ENCODE measurements at places on chromosomes 2 and 18. TPM values are rescaled to one million over a fixed set of nuclear protein-coding genes. Genes with fewer than 3 reads are reported as not detected.

The LIPG gene
- 196 TPM for total RNA-seq

The TMEM198 gene
- 7.6 TPM for total RNA-seq

The VWC2L gene
- not detected for total RNA-seq

The TRIM43 gene
- total RNA-seq: not detected

The RIT2 gene
- total RNA-seq: not detected

The CPO gene
- not detected for total RNA-seq

The SETBP1 gene
- total RNA-seq: 3.4 TPM

The MEP1B gene
- not detected for total RNA-seq

- DNase-seq: no peak
Measured at GRCh38 chr2:237878-238277, 26.0 kb downstream of the SH3YL1 start.

GRCh38 chr2:169038338-169038757 lies 7.2 kb upstream of the ABCB11 start:
- peak; percentile 29 for DNase-seq

DNA sequence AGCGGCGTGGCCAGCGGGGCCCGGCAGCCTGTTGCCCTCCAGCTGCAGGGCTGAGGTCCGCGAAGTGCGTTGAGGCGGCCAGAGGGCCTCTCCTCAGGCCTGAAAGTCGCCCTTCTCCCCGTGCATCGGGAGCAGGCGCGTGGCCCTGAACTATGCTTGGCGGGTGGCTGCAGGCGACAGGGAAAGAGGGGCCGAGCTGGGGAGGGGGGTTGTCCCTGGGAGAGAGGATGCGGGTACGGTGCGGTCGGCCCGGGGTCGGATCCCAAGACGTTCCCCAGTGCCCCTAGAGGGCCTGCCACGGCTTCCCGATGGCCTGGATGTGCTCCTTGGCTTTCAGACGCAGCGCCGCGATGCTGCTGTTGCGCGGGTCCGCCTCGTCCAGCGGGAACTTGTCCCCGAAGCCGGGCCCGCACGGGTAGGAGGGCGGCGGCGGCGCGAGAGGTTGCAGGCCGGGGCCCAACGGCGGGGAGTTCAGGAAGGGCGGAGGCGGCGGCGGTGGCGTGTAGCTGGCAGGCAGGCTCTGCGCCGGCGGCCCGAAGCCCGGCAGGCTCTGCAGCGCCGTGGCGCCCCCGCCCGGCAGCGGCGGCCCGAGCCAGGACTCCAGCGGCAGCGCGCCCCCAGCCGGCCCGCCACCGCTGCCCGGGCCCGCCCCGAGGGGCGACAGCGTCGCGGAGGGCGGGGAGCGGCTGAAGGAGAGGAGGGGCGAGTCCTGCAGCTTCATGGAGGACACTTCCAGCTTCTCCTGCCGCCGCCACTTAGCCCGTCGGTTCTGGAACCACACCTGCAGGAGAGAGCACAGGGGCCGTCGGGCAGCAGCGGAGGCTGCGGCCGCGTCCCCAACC lies 4.3 kb downstream of the RAX start:
- DNase-seq: no peak

- no peak for DNase-seq
Measured at GRCh38 chr18:49177812-49178211, 227.0 kb upstream of the SMAD7 start.

GRCh38 chr2:189221811-189222467 lies 42.4 kb upstream of the COL5A2 start:
- DNase-seq: no peak

DNA sequence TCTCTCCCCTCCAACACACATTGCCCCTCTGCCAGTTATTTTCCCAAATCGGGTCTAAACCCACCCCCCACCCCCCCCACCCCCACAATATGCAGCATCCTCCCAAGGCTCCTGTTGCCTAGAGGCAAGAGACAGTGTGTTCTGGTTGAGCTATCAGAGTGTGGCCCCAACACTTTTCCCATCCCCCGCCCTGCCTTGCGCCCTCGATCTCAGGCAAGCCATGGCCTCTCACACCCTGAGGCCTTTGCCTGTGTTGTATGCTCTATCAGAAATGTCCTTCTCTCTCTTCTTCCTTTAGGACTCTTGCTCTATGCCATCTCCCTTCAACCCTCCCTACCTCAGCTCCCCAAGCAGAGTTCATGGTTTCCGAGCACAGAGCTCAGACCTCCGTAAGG lies 9.5 kb upstream of the GRHL1 start:
- DNase-seq: no peak

GRCh38 chr2:209114588-209115240 lies 309.1 kb upstream of the MAP2 start:
- DNase-seq: no peak

DNA sequence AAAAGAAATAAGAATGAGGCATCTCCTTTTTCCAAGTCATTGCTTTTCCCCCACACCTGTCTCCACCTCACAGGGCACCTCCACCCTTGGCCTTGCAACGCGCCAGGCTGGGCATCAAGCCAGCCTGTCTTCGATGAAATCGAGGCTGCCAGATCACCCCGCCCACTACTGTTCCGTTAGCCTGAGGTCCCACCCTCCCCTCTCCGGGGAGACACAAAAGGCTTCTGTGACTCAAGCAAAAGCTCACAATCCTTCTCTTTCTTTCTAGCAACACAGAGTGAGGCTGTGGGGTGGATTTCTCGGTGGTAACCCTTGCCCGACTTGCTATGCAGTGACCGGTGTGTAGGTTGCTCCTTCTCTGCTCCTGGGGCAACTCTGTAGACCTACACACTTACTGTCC lies 9.9 kb downstream of the TNP1 start:
- no peak for DNase-seq

GRCh38 chr18:8766559-8767293 lies 61.4 kb downstream of the MTCL1 start:
- no peak for DNase-seq

- DNase-seq: no peak
Measured at GRCh38 chr2:78418021-78418420, 607.5 kb upstream of the REG3G start.

DNA sequence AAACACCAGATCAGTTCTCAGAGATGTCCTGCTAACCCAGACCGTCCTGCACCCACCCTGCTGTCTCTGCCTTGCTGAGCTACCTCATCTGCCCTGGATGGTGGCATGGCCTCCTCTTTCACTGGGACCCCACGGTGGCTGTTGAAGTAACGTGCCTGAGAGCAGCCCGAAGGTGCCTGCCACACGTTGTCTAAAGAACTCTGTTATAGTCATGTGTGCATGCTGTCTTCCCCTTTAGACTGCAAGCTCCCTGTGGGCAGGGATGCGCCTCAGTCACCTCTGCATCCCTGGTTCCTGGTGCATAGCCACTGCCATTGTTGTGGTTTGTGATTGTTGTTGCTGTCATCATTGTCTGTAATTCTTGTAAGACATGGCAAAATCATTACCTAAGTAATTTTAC lies 235.9 kb downstream of the EIPR1 start:
- no peak for DNase-seq

- no peak for DNase-seq
Measured at GRCh38 chr2:237733677-237734300, 64.8 kb upstream of the RBM44 start.

GRCh38 chr18:47931718-47932103 lies 1.3 kb upstream of the SMAD2 start:
- no peak for DNase-seq

GRCh38 chr2:174336501-174337336 lies 2.0 kb downstream of the SP9 start:
- DNase-seq: no peak
